PC-9 (cell line): ENCODE measurements at places on chromosomes 1 and 21. TPM values are rescaled to one million over a fixed set of nuclear protein-coding genes. Genes with fewer than 3 reads are reported as not detected.

The SV2A gene
- 0.20 and 0.33 TPM in 2 replicates for total RNA-seq

The AKNAD1 gene
- not detected in 2 replicates for total RNA-seq

The PAQR6 gene
- 12.3 and 14.1 TPM in 2 replicates for total RNA-seq

The GPR37L1 gene
- 0.30 and 0.33 TPM in 2 replicates for total RNA-seq

The KLHDC9 gene
- total RNA-seq = 5.6 and 7.4 TPM in 2 replicates

The PLA2G2D gene
- not detected in 2 replicates for total RNA-seq

The FBLIM1 gene
- total RNA-seq = 57.2 and 114 TPM in 2 replicates

The LAMC1 gene
- 95.5 and 121 TPM in 2 replicates for total RNA-seq

The LEMD1 gene
- total RNA-seq = 16.7 and 22.1 TPM in 2 replicates

The ARHGEF10L gene
- total RNA-seq = 21.6 and 25.4 TPM in 2 replicates

The STYXL2 gene
- not detected in 2 replicates for total RNA-seq

The SERBP1 gene
- total RNA-seq = 312 and 339 TPM in 2 replicates

The SPRR2A gene
- not detected in 2 replicates for total RNA-seq

The HCRTR1 gene
- total RNA-seq = not detected in 2 replicates

The PDE9A gene
- 8.4 and 9.4 TPM in 2 replicates for total RNA-seq

The GJA5 gene
- total RNA-seq = 2.8 and 8.7 TPM in 2 replicates

The SPATA45 gene
- total RNA-seq = not detected in 2 replicates

The TMEM269 gene
- total RNA-seq = 0.28 and 1.0 TPM in 2 replicates

The CELA3B gene
- total RNA-seq = not detected in 2 replicates

The RGS2 gene
- total RNA-seq = 0.50 and 1.4 TPM in 2 replicates

The IRF6 gene
- 46.5 and 50.9 TPM in 2 replicates for total RNA-seq

The ODR4 gene
- 13.7 and 19.6 TPM in 2 replicates for total RNA-seq

The TFF3 gene
- total RNA-seq = not detected in 2 replicates

The CELA2A gene
- not detected in 2 replicates for total RNA-seq

The MAEL gene
- total RNA-seq = not detected in 2 replicates
